ENCODE measurements at places on chromosomes 11 and 22. TPM values are rescaled to one million over a fixed set of nuclear protein-coding genes. Genes with fewer than 3 reads are reported as not detected.

The MMP13 gene
- total RNA-seq = not detected

The RIMBP3C gene
- 0.08 TPM for total RNA-seq

The CHST1 gene
- total RNA-seq = 1.6 TPM

The GUCY1A2 gene
- 9.6 TPM for total RNA-seq

The MISFA gene
- total RNA-seq = 8.5 TPM

The OR51A2 gene
- not detected for total RNA-seq

The CYP2D6 gene
- 0.20 TPM for total RNA-seq

The PACS1 gene
- 102 TPM for total RNA-seq

The RIC3 gene
- total RNA-seq = 11.8 TPM

The P2RY6 gene
- 2.0 TPM for total RNA-seq

GRCh38 chr11:76671237-76671592 is 668 bp upstream of the LRRC32 start:
- peaks cover 12% of the 10 kb centered on the region for H3K27me3 ChIP-seq
- no peak for DNase-seq
- H3K36me3 ChIP-seq = no peaks in the 10 kb centered on the region
- H3K4me3 ChIP-seq = peak overlapping the region; percentile 76
- H3K4me1 ChIP-seq = peaks cover 55% of the 10 kb centered on the region
- peak overlapping the region; percentile 92 for H3K27ac ChIP-seq

- H3K4me1 ChIP-seq = peaks cover 18% of the 10 kb centered on the region
- H3K4me3 ChIP-seq = no peak overlapping the region
- DNase-seq = peak; percentile 16
- no peaks in the 10 kb centered on the region for H3K36me3 ChIP-seq
These were observed 31.7 kb downstream of the IGF2 start for GRCh38 chr11:2107521-2107920.

GRCh38 chr22:45157907-45158306 is 5.8 kb upstream of the NUP50 start:
- DNase-seq = no peak
- H3K27me3 ChIP-seq = no peaks in the 10 kb centered on the region
- no peaks in the 10 kb centered on the region for H3K36me3 ChIP-seq
- H3K4me1 ChIP-seq = no peaks in the 10 kb centered on the region
- H3K27ac ChIP-seq = peak overlapping the region; percentile 60
- H3K4me3 ChIP-seq = no peak overlapping the region

GRCh38 chr11:60615497-60615896 is 83.9 kb upstream of the MS4A8 start:
- H3K4me1 ChIP-seq = no peaks in the 10 kb centered on the region
- H3K36me3 ChIP-seq = no peaks in the 10 kb centered on the region
- no peak for DNase-seq
- H3K4me3 ChIP-seq = no peak overlapping the region
- no peak overlapping the region for H3K27ac ChIP-seq

DNA sequence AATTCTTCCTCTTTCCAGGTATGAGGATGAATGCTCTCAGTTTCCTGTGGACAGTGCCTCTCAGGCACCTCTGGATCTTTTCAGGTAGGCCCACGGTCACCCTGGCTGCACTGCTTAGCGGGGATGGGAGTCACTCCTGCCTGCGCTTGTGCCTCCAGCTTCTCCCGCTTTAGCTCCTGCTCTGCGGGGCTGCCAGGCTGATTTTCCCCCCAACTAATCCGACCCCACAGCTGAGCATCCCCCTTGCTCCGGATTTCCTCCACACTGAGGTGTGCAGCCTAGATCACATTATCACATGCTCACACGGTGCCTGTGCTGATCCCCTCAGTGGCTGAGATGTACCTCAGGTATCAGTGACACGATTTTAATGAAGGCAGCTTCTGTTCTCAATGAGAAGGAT is 879.1 kb downstream of the OPCML start:
- DNase-seq = no peak
- no peak overlapping the region for H3K4me3 ChIP-seq
- no peak overlapping the region for H3K27ac ChIP-seq
- no peaks in the 10 kb centered on the region for H3K36me3 ChIP-seq
- H3K4me1 ChIP-seq = no peaks in the 10 kb centered on the region

DNA sequence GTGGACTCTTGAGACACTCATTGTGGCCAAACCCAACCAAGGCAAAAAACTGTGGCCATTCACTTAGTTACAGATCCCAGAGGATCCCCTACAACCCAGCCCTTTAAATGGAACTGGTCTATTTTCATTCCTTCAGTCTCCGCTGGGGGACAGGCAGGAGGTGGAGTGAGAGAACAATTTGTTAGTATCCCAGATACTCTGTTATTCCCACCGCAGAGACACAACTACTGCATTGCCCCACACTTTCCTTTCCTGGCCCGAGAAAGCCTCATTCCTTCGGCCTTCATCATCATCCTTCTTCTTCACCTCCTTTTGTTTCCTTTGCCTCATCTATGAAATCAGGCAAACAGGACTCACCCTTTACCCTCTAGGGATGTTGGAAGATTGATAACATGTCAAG is 191.1 kb downstream of the NTM start:
- H3K36me3 ChIP-seq = no peaks in the 10 kb centered on the region
- no peak overlapping the region for H3K27ac ChIP-seq
- H3K4me1 ChIP-seq = no peaks in the 10 kb centered on the region
- H3K4me3 ChIP-seq = no peak overlapping the region
- no peaks in the 10 kb centered on the region for H3K27me3 ChIP-seq
- DNase-seq = no peak

- H3K4me1 ChIP-seq = no peaks in the 10 kb centered on the region
- no peak for DNase-seq
- H3K27me3 ChIP-seq = no peaks in the 10 kb centered on the region
These were observed 86.8 kb upstream of the CHORDC1 start for GRCh38 chr11:90309693-90310092.

DNA sequence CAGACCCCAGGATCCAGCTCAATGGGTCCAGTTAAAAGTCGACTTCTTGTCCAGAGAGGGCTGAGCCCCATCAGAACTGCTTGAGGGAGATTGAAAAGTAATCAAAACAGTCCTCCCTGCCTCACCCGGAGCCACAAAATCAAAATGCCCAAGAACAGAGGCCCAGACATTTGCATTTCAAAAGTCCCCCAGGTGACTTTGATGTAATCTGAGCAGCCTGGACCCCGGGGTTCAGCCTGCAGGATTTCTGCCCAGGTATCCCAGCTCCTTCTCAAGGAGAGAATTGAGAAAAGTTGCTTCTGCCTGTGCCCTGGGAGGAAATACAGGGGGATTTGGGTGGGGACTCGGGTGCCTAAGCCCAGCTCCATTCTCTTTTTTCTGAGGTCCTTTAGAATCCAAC is 1385.0 kb downstream of the TBC1D22A start:
- no peak overlapping the region for H3K27ac ChIP-seq
- no peaks in the 10 kb centered on the region for H3K36me3 ChIP-seq
- no peaks in the 10 kb centered on the region for H3K4me1 ChIP-seq

DNA sequence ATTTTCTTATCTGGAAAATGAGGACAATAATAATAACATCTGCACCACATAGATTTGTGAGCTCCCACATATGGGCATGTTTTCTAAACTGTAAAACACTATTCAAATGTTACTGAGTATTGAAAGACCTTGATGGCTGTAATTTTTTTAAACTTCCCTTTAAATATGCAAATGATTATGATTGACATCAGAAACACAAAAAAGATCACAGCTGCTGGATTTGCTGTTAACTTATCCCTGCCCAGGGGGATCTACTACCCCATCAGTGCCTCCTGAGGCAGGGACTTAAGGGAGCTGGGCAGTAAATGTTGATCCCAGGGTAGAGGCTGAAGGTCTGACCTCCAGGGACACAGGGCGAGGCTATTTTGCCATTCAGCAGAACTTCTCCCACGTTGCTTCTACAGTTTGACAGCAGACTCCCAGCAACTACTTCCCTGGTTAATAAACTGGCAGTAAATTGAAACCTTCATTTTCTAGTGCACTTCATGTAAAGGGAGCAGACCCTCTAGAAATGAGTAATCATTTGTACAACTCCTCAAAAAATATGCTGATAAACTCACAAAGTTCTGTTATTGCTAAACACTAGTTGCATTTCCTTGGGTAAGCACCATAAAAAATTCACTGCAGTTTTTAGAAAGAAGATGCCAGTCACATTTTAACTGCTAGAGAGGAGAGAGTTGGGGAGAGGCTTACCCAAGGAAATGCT is 20.3 kb downstream of the TMPRSS5 start:
- H3K27me3 ChIP-seq = no peaks in the 10 kb centered on the region
- H3K4me1 ChIP-seq = no peaks in the 10 kb centered on the region
- no peak overlapping the region for H3K4me3 ChIP-seq
- no peak for DNase-seq
- H3K27ac ChIP-seq = no peak overlapping the region

DNA sequence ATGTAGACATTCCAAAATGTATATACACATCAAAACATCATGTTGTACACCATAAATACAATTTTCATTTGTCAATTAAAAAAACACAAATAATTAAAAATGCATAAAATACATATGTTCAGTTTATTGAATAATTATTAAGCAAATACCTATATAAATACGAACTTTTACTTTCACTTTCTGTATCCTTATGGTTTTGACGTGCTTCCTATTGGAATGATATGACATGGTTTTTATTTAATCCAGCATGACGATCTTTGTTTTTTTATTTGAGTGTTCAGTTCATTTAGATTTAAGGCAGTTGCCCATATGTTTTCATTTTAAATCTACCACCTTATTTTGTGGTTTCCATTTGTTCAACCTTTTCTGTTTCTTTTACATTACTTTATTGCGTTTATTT is 198.3 kb upstream of the PLET1 start:
- H3K36me3 ChIP-seq = no peaks in the 10 kb centered on the region
- DNase-seq = no peak
- no peaks in the 10 kb centered on the region for H3K27me3 ChIP-seq
- no peak overlapping the region for H3K4me3 ChIP-seq

- no peaks in the 10 kb centered on the region for H3K36me3 ChIP-seq
- no peaks in the 10 kb centered on the region for H3K4me1 ChIP-seq
- no peak overlapping the region for H3K27ac ChIP-seq
- DNase-seq = no peak
- H3K27me3 ChIP-seq = no peaks in the 10 kb centered on the region
These were observed 14.0 kb upstream of the TP53I11 start for GRCh38 chr11:44964526-44965209.

DNA sequence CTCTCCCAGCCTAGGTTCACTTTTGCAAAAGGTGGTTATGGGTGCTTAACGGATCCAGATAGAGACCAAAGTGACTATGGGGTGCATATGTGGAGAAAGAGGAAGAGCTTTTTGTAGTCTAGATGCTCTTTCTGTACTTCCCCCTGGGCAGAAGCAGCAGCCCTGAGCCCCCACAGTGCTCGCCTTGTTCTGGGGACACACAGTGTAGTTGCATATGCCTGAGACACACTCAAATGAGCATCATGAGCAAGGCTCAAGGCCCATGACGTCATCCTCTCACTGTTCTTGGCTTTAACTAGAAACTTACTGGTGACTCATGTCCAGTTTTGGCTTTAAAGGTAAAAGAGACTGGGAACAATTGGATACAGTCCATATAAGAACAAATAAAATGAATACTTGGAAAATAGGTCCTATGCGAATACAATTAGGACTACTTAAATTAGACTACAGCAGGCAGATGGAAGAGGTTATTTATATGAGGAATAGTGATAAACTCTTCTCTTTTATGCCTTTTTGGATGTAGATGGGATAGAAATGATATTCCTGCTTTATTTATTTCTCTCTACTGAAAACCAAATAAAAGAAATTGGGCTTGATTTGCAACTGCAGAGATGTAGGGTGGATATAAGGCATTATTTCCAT is 20.1 kb upstream of the PEX26 start:
- no peak overlapping the region for H3K4me3 ChIP-seq
- no peaks in the 10 kb centered on the region for H3K27me3 ChIP-seq
- no peak overlapping the region for H3K27ac ChIP-seq
- peak; percentile 83 for DNase-seq

- DNase-seq = no peak
- no peak overlapping the region for H3K27ac ChIP-seq
- peaks cover 17% of the 10 kb centered on the region for H3K4me1 ChIP-seq
- H3K4me3 ChIP-seq = no peak overlapping the region
- H3K27me3 ChIP-seq = no peaks in the 10 kb centered on the region
These were observed 3.0 kb upstream of the RANBP1 start for GRCh38 chr22:20112623-20113511.

- H3K4me1 ChIP-seq = peaks cover 3% of the 10 kb centered on the region
- no peak overlapping the region for H3K4me3 ChIP-seq
- H3K27me3 ChIP-seq = no peaks in the 10 kb centered on the region
- H3K27ac ChIP-seq = no peak overlapping the region
- DNase-seq = no peak
These were observed 20.1 kb upstream of the NCAM1 start for GRCh38 chr11:112941104-112941503.

- H3K4me3 ChIP-seq = no peak overlapping the region
- H3K4me1 ChIP-seq = peaks cover 15% of the 10 kb centered on the region
- DNase-seq = no peak
- peaks cover 13% of the 10 kb centered on the region for H3K36me3 ChIP-seq
These were observed 52.4 kb downstream of the MIAT start for GRCh38 chr22:26709617-26710390.

GRCh38 chr22:20174785-20175596 is 24.1 kb upstream of the CCDC188 start:
- H3K4me1 ChIP-seq = no peaks in the 10 kb centered on the region
- H3K27me3 ChIP-seq = no peaks in the 10 kb centered on the region
- no peak for DNase-seq
- no peak overlapping the region for H3K27ac ChIP-seq

DNA sequence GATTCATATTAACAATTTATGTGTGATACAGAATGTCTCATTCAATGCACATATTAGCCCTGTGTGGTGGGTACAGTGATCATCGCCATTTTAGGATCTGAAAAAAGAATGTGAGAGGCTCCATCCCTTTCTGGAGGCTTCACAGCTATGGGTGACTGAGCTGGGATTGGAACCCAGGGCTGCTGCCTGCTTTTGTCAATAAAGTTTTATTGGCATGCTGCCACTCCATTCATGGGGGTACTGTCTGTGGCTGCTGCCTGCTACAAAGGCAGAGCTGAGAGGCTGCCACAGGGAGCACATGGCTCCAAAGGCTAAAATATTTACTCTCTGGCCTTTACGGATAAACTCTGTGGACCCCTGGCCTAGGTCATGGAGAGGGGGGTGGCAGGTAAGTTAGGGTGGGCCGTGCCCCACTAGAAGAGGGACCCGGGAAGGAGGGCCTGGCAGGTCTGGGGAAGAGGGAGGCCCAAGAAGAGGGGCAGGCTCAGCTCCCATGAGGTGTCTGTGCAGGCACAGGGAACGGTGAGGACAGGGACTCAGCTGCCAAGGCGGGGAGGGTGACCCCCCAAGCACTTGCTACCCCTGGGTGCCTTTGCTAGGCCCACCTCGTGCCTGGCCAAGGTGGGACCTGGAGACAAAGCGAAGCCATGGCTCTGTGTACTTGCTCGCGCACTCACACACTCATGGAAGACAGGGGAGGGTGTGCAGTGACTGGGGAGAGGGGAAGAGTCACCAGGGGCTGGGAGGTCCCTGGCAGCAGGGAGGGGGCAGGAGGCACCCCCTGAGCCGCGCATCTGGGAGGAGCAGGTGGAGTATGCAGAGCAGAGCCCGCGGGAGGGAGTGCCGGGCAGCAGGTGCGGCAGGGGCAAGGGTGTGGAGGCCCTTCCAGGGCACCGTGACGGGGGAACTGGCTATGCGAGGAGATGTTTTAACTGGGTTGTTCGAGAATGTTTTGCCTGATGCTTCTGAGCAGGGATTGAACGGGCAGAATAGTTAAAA is 335.3 kb downstream of the CTTN start:
- no peaks in the 10 kb centered on the region for H3K27me3 ChIP-seq
- no peak overlapping the region for H3K4me3 ChIP-seq
- no peak overlapping the region for H3K27ac ChIP-seq
- DNase-seq = no peak
